Amniotic epithelial cell (primary cell): ENCODE measurements at places on chromosomes 2 and 18.

DNA sequence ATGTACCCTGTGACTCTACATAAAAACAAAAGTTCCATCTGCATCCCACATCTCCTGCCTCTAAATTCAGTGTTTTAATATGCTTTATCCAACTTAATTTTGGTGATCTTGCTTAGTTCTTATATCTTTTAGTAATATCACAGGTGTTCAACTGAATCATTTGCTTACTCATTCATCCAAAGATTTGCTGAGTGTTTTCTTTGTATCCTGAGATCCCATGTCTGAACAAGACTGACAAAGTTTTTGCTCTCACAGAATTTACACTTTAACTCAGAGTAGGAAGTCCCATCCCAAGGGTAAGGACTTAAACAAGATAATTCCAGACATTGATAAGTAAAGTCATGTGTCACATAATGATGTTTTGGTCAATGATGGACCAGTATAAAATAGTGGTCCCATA is 87.0 kb downstream of the FSIP2 start:
- DNase-seq = no peak

- DNase-seq = peak; percentile 62
These were observed 14.4 kb upstream of the BZW1 start for GRCh38 chr2:200797242-200797770.

- DNase-seq = peak; percentile 0
These were observed 442.6 kb upstream of the LRATD1 start for GRCh38 chr2:14189929-14190328.

DNA sequence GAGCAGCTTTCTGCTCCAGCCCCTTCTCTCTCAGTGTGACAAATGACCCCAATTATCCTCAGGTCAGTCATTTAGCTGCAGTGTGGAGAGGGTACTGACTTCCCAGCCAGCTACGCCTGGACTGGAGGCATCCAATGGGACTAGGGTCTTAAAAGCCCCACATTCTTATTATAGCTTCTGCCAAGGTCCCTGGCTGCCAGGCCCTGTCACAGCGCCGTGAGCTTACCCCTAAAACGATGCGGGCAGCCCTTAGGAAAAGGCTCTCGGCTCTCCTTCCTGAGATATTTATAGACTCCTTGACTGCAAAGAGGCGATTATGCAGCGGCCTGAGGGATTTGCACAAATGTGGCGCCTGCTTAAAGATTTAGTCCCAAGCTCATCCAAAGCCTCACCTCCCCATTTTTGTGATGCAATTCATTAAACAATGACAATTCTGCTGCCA is 69.2 kb upstream of the EDAR start:
- DNase-seq = no peak

DNA sequence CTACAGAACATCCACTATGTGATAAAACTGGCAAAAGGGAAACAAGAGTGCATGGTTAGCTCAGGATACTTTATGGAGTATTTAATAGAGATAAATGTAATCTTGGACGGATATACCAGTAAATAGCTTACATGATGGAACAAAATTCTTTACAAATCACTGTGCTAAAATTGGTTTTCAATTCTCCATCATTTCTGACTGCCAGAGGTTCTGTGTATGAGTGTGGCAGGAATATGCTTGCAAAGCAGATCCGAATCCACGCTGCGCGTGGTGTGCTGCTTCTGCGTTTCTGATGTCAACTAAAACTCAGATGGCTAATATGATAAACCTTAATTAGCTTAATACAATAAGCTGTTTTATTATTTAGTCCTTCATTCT is 2.1 kb downstream of the ZNF532 start:
- DNase-seq = no peak
